CD4-positive, alpha-beta T cell treated with Interleukin-4 for 1 hour (primary cell): ENCODE measurements at places on chromosomes 16 and 17.

DNA sequence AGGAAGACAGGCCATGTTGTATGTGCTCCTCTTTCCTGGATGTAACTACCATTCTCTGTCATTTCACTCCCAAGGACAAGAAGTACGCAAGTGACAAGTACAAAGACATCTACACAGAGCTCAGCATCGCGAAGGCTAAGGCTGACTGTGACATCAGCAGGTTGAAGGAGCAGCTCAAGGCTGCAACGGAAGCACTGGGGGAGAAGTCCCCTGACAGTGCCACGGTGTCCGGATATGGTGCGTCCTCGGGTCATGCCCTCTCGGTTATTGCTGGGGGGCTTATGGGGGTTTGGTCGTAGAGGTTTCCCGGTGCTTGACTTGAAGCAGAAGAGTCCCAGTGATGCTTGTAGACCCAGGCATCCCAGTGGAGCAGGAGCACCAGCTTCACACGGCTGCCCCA is 29.0 kb downstream of the PLD6 start:
- no peak for DNase-seq

GRCh38 chr17:35588196-35588920 is 1.2 kb downstream of the AP2B1 start:
- DNase-seq: peak; percentile 31

DNA sequence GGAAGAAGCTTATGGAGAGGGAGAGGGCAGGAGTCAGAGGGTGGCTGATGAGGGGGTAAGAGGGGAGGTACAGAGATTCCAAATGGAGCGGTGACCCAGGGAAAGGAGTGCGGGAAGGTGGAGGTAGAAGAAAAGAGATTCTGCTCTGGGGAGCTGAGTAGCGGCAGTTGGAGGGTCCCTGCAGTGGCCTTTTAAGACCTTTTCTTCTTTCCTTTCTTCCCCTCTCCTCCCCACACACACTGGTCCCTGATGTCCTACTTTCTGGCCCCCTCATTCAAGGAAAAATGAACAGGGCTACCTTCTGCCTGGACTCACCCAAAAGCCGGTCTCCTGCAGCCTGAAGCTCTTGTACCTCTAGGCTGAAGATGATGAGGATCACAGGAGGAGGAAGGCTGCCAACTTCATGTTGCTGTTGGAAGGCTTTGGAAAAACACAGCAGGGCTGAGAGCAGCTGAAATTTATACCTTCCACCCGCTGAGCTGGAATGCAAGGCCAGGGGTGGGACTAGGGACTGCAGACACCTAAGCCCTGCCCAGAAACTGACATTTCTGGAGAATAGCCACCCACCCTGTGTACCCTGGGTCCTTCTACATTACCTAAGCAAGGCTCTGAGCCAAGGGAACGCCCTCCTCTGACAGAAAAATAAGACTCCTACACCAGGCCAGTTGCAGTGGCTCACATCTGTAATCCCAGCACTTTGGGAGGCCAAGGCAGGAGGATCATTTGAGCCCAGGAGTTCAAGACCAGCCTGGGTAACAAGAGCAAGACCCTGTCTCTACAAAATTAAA is 9.4 kb upstream of the HEATR6 start:
- no peak for DNase-seq

DNA sequence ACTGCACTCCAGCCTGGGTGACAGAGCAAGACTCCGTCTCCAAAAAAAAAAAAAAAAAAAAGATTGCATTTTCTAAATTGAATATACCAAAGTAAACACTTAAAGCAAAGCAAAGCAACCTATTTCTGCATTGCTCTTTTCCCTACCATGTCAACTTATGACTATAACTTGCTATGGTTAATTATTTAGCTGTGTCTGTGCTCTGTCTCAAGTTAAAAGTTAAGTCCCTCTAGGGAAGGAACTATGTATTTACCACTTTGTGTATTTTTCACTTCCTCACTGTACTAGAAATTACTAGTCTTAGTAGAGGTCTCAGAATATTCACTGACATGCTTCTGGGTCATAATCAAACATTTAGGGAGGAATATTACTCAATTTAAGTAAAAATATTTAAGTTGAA is 711.7 kb upstream of the SOX9 start:
- no peak for DNase-seq

GRCh38 chr16:66528294-66528693 is 21.6 kb downstream of the TK2 start:
- DNase-seq: no peak

- DNase-seq: no peak
These were observed 31.2 kb downstream of the RPA1 start for GRCh38 chr17:1860978-1861377.

DNA sequence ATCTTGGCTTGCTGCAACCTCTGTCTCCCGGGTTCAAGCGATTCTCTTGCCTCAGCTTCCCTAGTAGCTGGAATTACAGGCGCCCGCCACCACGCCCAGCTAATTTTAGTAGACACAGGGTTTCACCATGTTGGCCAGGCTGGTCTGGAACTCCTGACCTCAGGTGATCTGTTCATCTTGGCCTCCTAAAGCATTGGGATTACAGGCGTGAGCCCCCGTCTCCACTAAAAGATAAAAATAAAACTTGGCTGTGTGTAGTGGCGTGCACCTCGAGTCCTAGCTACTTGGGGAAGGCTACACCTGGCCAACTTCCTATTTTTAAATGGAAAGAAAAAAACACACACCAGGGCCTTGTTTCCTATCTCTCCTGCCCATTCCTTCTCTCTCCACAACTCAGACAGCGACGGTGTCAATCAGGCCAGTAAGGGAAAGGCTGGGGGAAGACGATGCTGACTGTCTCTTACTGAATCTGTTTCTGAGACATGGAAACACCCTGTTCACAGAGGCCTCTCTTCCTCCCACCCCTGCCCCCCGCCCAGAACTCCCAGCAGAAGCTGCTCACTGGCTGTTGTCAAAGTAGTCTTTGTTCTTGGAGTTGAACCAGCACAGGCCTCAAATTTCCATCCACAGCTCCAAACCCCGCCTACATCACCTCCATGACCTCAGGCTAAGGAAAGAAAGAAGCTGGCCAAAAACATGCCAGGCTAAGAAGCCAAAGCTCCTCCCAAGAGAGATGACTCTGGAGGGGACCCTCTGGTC is 96.6 kb downstream of the NXN start:
- DNase-seq: no peak

- DNase-seq: no peak
These were observed 5.0 kb upstream of the ZNF750 start for GRCh38 chr17:82844796-82845162.

GRCh38 chr16:8548166-8548565 is 42.1 kb downstream of the TMEM114 start:
- no peak for DNase-seq

DNA sequence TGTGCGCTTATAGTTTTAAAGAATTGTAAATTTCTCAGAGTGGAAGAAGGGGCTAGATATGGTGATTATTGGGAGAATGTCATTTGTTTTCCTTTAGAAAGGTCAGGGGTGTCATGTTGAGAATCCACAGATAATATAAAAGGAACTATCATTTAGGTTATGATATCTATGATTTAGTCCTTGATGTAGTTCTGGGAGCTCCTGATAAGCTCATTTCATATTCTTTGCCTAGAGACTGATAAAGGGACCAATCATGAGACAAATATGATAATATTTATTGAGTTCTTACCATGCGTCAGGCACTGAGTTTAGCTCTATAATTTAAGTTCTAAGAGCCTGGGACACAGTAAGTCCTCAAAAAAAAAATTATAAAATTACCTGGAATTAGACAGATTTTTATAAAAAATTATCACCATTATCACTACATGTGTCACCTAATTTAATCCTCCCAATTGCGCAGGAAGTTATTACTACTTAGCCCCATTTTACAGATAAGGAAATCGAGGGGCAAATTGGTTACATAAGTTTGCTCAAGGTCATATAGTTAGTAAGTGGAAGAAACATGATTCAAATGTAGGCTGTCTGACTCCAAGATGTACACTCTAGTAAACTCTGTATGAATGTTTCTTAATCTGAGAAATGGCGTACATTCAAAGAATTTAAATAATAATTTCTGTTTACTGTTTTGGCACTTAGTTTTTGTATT is 2.5 kb downstream of the AATF start:
- no peak for DNase-seq

DNA sequence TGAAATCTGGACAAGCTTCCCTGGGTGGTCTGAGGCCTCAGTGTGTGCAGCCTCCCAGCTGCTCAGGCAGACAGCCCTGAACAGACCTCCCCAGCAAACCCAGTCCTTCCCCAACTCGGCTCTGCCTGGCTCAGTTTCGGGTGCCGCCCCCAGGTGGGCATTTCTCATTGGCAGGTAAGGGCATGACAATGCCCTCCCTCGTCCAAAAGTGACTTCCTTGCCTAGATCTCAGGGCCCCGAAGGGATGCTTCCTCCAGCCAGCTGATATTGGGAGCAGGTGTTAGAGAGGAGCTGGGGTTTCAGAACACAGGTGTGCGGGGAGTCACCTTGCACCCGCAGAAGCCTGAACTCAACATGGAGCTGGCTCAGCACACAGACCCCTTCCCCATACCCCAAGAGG is 3.8 kb upstream of the PPL start:
- DNase-seq: no peak

DNA sequence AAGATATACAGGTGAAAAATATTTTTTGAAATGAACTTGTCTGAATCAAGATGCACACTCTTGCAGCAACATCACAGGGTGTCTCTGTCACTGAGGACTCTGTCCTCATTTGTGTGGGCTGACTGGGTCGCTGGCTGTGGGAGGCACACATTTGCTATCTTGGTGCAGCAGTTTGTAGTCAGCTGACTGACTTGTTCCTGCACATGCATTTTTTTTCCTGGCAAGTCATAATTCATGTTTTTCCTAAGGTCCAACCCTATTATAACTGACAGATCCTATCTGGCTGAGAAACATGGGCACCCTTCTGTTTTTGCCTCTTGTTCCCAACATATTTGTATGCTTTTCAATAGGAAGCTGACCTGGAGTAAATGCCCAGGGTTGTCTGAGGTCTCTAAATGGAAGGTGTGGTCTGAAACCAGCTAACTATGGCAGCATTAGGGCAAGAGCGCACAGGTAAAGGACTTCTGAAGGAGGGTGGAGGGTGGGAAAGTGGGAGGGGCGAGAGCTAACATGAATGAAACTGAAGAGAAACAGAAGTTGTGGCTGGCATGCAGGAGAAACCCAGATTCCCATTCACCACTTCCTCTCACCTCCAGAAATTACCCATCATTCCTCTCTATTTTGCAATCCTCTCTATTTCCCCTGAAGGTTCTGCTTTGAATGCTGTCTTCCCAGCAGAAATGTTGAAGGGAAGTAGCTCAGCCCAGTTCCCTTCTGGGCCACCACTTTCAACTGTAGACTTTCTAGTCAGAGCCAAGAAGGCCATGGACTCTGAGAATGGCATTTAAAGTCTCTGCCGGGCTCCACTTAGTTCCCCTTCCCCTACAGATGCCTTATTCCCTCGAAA is 166.1 kb downstream of the PRKCA start:
- DNase-seq: peak; percentile 6

DNA sequence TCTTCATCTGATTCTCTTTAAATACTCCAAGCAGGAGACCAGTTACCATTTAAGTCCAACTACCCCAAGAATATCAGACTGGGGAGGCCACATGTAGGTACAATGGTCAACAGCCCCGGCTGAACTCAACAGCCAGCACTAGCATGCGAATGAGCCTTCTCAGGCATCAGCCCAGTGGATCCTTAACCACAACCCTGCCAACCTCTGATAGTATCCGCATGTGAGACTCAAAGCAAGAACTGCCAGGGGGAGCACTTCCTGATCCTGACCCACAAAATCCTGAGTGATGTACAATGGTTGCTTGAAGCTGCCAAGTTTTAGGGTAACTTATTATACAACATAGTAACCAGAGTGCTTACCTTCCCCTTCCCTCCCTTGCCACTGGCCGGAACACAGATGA is 4.0 kb downstream of the PYY start:
- DNase-seq: no peak

- DNase-seq: no peak
These were observed 3.8 kb upstream of the ZFP90 start for GRCh38 chr16:68535331-68535730.

- DNase-seq: no peak
These were observed 2.2 kb downstream of the HEATR9 start for GRCh38 chr17:35866341-35866950.

GRCh38 chr17:47837401-47838039 is 3.6 kb downstream of the SCRN2 start:
- no peak for DNase-seq

DNA sequence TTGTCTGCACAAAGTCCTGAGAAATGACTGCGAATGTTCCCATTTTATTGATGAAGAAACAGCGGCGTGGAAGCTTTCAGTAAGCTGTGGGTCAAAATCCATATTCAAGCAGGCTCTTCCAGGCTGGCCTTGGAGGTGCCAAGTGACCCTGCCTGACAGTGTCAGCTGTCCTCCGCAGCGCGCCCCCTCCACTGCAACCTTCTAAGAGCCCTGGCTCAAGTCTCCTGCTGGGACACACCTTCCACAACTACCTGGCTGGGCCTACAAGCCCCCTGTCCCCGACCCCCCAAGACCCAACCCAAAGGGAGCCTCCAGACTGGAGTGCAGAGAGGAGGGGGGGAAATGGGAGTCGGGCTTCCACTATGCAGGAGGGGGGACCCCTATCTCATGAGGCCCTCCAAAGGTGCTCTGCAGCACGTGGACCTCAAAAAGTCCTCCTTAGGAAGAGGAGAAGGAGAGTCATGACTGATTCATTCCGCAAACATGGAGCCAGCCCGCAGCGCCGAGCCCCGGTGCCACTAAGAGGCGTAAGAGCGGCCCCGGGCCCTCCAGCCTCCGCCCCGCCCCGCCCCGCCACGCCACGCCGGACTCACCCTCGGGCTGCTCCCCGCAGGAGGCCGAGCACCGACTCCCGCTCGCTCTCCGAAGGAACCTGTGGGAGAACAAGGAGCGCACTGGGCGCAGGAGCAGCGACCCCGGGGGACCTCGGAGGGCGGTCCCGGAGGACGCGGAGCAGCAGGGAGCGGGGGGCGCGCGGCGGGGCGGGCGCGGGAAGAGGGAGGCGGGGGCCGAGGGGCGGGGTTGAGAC is 574 bp downstream of the MPP3 start:
- no peak for DNase-seq

DNA sequence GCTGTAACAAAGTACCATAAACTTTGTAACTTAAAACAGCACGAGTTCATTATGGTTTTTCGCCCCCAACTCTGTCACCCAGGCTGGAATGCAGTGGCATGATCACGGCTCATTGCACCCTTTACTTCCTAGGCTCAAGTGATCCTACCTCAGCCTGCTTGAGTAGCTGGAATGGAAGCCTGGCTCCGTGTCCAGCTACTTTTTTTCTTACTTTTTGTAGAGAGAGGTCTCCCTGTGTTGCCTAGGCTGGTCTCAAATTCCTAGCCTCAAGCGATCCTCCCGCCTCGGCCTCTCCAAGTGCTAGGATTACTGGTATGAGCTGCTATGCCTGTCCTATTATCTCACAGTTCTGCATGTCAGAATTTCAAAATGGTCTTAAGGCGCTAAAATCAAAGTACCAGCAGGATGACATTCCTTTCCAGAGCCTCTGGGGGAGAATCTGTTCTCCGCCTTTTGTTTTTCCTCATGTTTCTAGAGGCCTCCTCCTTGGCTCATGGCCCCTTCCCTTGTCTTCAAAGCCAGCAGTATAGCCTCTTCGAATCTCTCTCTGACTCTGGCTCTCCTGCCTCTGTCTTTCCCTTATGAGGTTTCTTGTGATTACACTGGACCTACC is 10.1 kb upstream of the PRM1 start:
- DNase-seq: no peak

GRCh38 chr16:88508868-88509748 is 56.0 kb downstream of the ZFPM1 start:
- DNase-seq: no peak
